ENCODE measurements at places on chromosomes 16 and 17. TPM values are rescaled to one million over a fixed set of nuclear protein-coding genes. Genes with fewer than 3 reads are reported as not detected.
A peak's percentile ranks its signal among the peaks of the same experiment; 100 is the strongest.

- DNase-seq = no peak
Observed at GRCh38 chr17:10768750-10769251, 35.1 kb downstream of the TMEM238L start.

GRCh38 chr16:55944377-55944802 is 69.2 kb upstream of the CES5A start:
- DNase-seq = peak; percentile 42

DNA sequence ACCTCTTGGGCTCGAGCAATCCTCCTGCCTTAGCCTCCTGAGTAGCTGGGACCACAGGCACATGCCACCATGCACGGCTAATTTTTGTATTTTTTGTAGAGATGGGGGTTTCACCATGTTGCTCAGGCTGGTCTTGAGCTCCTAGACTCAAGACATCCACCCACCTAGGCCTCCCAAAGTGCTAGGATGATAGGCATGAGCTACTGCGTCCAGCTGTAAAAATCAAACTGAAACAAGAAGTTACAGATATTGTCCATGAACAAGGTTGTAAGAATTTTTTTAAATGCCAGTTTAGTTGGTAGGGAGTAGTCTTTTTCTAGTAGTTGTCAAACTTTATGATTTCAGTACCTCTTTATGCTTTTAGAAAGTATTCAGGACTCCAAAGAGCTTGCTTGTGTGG is 424.4 kb upstream of the PMFBP1 start:
- DNase-seq = no peak

DNA sequence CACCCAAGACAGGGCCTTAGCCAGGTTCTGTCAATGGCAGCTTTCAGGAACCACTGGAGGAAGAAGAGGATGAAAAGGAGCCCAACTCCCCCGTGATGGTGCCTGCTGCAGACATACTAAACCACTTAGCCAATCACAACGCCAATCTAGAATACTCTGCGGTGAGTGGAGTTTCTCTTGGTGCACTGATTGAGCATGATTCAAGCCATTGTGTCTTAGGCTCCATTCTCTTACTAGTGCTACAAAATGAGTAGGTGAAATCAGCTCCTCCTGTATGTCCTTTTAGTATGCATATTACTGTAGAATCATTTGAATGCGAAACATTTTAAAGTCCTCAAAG is 1.4 kb downstream of the SETD6 start:
- no peak for DNase-seq

DNA sequence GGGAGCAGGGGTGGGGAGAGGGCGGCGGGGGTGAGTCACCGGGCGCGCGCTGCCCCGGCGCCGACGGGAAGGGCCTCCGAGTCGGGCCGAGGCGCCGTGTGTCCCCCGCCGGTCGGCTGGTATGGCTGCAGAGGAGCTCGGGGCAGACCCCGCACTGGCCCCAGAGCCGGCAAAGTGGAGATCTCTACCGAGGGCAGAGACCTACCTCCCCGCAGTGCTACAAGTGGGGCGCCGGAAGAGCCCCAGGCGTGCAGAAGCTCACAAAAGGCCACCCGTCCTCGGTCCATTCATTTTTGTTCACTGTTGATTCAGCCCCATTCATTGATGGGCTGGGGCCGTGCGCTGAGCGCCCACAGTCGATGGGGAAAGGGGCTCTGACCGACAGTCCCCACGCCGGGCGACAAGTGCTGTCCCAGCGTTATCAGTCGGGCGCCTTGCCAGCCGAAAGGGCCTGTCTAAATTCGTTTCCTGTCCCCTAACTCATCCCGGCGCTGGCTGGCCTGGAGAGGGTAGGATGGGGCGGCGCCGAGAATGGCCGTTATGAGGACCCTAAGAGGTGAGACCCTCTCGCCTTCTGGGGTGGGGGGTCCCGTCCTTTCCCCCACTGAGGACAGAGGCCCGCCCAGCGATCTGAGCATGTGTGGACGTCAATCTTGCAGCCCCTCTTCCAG is 709 bp upstream of the ENO3 start:
- no peak for DNase-seq

Gene SLC6A4
- 1.2 TPM for total RNA-seq

DNA sequence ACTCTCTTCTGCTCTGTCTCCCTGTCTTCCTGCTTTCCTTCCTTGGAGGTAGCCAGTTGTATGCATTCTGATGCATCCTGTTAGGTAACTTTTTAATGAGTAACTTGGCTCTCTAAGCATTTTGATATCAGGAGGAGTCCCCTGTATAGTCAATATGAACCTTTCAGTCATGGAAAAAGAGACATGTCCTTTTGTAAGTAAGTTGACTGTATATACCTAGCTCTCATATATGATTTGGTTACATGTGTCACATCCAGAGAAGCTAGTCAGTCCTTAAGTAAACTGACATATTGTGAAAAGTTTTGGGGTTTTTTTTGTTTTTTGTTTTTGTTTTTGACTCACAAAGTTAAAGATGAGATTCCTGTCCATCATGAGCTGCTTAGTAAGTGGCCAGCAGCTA is 18.8 kb downstream of the UTP18 start:
- DNase-seq = no peak

DNA sequence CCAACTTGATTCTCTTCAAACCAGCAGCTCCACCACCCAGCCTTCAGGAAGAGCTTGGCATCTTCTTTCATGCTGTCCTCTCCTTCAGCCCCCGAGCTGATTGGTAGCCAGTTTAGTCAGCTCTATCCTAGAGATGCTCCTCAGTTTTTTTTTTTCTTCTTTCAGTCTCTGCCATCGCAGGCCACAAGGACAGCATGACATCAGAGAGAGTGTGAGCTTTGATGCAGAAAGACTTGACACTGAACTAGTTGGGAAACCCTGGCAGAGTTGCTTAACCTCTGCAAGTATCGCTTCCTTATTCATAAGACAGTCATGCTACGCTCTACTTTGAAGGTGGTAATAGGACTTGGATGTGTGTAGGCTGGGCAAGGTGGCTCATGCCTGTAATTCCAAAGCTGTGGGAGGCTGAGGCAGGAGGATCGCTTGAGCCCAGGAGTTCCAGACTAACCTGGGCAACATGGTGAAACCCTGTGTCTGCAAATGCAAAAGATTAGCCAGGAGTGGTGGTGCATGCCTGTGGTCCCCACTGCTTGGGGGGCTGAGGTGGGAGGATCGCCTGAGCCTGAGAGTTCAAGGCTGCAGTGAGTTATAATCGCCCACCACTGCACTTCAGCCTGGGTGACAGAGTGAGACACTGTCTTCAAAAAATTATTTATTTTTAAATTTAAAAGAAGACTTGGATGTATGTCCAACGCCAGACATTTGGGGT is 2.6 kb downstream of the CD300LB start:
- peak; percentile 22 for DNase-seq

GRCh38 chr17:80053102-80053501 is 16.7 kb downstream of the CCDC40 start:
- no peak for DNase-seq

DNA sequence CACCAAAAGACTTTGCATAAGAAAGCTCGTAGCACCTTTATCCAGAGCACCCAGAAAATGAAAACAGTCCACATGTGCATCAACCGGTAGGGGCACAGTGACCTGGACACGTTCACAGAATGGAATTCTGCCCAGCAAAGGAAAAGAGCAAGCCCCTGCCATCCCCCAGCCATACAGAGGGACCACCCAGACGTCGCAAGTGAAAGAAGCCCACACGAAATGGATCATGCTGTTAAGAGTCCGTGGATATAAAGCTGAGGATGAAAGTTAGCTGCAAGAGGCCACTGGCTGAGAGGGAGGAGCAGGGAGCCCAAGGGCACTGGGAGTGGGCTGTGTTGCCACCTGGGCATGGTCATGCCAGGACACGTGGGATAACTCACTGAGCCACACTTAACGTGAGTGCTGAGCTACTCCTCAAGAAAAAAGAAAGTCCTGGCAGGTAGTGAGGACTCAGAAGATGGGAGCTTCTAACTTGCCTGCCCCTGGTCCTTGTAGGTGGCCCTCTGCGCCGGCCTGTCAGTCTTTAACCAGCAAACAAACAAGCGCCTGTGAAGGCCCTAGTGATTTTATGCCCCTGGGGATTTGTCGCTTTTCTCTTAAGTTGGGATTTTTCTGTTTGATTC is 190.7 kb downstream of the C16orf95 start:
- DNase-seq = no peak

Gene SLC35G3
- not detected for total RNA-seq

DNA sequence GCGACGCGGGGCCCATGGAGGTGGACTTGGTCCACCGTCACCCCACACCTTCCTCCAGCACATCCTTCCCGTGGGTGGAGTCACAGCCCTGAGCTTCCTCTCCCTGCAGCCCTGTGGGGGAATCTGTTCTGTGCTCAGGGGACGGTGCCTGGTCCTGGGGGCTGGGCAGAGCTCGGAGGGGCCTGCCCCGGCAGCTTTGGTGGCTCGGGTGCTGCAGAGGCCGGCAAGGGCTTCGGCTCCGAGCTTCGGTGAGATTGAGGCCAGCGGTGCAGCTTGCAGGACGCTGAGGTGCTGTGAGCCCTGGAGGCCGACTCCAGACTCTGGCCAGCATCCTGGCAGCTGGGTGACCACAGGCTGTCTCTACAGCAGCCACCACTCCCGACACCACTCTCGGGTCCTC is 36.4 kb downstream of the METRNL start:
- DNase-seq = no peak

Gene FN3K
- 13.0 TPM for total RNA-seq

GRCh38 chr16:89103156-89103555 is 9.5 kb downstream of the ACSF3 start:
- DNase-seq = no peak

Measured in omental fat pad (tissue), 4 donors.